LHCN-M2 (cell line): ENCODE measurements at places on chromosomes 12 and 14. TPM values are rescaled to one million over a fixed set of nuclear protein-coding genes. Genes with fewer than 3 reads are reported as not detected.

NFE2 gene
- total RNA-seq = 0.06 TPM in 1 of 2 replicates, not detected in the other

RHOJ gene
- total RNA-seq = not detected in 2 replicates

PPM1A gene
- 12.6 and 18.2 TPM in 2 replicates for total RNA-seq

FAM177A1 gene
- 58.6 and 61.2 TPM in 2 replicates for total RNA-seq
